Hematopoietic multipotent progenitor cell treated with erythropoietin and hydrocortisone succinate and interleukin-3 and kit ligand, for 4 days (in vitro differentiated cells): ENCODE measurements at places on chromosomes 13 and 19.

- no peak for DNase-seq
Observed at GRCh38 chr13:77143431-77143830, 116.5 kb upstream of the FBXL3 start.

DNA sequence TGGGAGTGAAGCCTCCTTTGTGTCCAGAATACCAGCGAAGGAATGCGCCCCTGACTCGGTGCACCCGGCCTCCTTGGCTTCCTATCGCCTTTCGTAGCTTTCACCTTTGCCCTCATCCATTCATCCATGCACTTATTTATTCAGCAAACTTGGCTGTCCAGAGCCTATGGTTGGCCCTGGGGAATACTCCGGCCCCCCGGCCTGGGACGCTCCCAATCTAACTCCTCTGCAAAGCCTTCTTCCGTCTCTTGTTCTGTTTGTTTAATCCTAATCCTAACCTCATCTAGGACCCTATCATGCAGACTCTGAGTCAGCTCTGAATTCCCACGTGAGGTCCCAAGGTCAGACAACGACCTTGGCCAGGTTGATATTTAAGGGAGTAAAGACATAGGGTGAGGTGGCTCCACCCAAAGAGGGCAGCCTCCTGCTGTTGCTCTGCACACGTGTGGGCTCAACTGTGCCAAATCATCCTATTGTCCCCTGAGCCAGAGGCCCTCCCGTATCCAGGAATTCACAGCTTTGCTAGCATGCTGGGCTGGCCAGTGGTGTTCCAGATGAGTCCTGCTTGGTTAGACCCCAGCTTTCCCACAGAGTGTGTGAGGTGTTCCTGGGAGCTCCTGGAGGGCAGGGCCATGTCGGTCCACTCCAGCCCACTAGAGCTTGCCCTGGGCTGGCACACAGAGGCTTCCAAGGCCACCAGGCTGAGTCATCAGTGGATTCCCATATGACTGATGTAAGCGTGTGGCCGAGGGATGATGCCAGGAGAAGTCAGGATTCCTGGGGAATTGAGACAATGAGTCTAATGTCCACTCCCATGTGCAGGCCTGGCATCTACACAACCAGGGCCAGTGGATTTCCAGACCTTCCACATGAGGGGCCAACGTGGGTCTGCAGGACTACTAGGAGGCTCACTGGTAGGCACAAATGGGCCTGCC is 6.5 kb upstream of the CCNE1 start:
- no peak for DNase-seq

DNA sequence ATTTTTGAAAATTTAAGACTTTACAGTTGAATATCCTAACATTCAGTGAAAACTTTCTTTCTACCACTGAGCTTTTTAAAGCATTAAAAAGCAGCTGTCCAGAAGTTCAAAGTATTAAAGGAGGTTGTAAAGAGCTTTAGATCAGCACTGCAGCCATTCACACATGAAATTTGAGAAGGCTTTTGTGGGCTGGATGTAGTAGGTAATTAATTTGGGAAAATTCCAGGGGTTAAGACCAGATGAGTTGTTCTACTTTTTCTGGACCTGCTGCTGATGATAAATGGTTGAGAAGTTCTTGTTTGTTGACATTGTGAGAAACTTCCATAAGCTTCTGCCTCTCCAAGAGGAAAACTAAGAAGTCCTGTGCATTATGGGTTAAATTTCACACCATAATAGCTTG is 1779.6 kb upstream of the PRR20A start:
- no peak for DNase-seq

- DNase-seq, result no peak
Observed at GRCh38 chr13:31191748-31192147, 8.0 kb upstream of the B3GLCT start.

- no peak for DNase-seq
Observed at GRCh38 chr19:2387367-2388288, 27.6 kb downstream of the TMPRSS9 start.

DNA sequence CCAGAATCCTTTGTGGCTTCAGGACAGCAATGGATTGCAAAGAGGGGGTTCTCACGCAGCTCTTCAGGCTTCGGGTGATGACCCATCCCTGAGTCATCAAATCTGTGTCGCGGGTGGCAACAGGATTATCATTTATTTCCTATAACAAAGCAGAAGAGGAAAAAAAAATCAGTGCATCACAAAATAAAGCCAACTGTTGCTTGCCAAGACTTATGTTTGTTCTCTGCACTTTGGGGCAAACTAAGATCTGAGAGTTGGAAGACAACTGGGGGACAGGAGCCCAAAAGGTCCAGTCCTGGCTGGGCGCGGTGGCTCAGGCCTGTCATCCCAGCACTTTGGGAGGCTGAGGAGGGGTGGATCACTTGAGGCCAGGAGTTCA is 6.4 kb downstream of the GNA15 start:
- DNase-seq, result peak; percentile 70

GRCh38 chr13:112034231-112034630 is 32.7 kb upstream of the SOX1 start:
- DNase-seq, result no peak

- DNase-seq, result no peak
Observed at GRCh38 chr13:74289107-74289506, 154.9 kb upstream of the KLF12 start.

GRCh38 chr13:98648686-98649085 is 71.8 kb upstream of the STK24 start:
- no peak for DNase-seq

DNA sequence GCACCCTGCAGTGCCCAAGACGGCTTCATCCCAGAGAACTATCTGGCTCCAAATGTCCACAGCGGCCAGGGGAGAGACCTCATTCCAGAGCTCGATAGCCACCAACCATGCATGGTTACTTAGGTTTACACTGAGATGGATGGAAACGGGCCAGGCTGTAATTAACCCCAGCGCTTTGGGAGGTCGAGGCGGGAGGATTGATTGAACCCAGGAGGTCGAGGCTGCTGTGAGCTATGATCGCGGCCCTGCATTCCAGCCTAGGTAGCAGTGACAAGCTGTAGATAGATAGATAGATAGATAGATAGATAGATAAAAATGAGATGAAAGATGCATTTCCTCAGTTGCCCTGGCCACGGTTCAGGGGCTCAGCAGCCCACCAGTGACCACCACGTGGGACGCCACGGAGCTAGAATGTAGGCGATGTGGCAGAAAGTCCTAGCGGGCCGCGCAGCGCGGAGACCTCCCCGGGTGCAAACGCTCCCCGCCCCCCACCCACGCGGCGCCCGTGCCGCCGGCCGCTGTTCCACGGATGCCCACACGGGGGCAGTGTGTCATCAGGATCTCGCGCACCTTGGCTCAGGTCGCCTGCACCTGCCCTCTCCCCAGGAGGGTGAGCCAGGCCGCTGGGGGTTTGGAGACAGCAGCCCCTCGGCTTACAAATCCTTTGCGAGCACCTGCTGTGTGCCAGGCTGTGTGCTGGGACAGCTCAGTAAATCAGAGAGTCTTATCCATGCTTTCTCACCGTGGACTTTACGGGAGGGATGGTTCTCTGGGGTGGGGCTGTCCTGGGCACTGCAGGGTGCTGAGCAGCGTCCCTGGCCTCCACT is 13.5 kb upstream of the TLE5 start:
- peak; percentile 62 for DNase-seq

DNA sequence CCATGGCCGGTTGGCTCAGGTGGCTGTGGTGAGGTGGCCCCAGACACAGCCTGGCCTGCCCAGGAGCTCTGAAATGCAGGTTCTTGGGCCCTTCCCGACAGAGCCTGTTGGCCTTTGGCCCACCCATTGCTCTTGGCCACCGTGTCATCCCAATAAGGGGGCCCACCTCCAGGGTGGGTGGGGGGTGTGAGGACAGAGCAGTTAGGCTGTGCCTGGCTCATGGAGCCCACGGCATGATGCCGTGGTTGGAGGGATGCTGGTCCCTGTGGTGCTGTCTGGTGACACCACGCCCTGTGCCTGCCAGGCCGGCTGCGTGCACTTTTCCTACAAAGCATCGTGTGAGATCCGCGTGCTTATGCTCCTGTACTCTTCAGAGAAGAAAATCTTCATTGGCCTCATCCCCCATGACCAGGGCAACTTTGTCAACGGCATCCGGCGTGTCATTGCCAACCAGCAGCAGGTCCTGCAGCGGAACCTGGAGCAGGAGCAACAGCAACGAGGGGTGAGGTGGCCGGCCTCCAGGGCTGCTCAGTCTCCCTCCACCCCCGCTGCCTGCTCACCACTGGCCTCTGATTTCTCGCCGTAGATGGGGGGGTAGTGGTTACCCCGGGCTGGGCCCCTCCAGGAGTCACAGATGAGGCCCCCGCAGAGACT is 7.6 kb downstream of the PNKP start:
- DNase-seq, result no peak

GRCh38 chr13:113654175-113654560 is 3.8 kb downstream of the ATP4B start:
- no peak for DNase-seq

- no peak for DNase-seq
Observed at GRCh38 chr13:64083396-64083795, 2667.7 kb upstream of the PCDH20 start.

DNA sequence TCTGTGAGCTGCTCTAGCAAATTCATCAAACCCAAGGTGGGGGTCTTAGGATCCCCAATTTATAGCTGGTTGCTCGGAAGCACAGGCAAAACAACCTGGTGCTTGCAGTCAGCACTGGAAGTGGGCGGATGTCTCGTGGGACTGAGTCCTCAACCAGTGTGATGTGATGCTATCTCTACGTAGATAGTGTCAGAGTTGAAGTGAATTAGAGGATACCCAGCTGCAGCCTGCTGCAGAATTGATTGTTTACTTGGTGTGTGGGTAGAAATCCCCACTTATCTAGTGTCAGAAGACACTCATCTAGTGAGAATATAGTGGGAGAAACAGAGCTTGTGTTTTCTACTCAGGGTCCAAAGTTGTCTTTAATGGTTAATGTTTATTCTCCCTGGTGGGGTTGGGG is 63.3 kb downstream of the CBY2 start:
- DNase-seq, result no peak

DNA sequence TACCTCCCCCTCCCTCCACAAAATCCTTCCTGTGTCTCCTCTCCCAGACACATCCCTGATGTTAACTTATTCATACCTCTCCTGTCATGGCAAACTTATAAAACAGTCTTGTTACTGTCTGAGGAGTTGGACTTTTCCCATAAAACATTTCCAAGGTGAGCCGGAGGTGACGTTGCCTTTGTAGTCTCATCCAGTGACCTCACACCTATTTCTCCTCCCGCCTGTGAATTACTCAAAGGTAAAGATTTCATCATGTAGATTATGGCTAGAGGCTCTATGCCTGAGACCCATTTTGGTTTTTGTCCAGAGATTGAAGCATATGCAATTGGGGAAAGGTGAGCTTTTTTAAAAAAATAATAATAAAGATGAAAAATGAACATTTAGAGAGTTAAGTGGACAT is 529.0 kb downstream of the MYO16 start:
- DNase-seq, result no peak

DNA sequence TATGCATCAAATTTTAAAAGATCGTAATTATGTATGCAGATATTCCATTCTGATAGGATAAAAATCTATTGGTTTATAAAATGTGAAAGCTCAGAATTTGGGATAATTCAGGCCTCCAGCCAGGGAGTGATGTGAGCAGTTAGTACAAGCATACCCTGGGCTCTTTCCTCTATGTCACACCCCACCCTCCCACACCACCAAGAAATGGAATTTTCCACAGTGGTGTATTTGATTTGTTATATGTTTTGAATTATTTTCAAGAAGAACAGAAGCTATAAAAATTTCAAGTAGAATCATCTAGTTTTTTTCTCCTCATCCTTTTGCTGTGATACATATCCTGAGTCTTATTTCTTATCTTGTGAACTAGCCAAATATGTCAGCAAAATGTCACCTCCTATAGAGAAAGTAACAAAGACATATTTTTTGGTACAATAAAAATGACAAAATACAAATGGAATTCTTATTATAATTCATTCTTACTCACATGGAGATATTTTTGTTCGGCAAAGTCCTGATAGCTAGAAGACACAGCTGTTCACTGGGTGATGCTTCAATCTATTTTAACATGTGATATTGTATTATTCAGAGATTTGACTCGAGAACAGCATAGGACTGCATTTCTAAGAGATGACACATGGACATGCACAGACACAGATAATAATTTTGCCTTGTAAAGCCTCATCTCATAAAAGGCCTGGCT is 61.2 kb upstream of the FRY start:
- DNase-seq, result no peak

GRCh38 chr13:94268661-94269060 is 210.8 kb downstream of the DCT start:
- no peak for DNase-seq

- no peak for DNase-seq
Observed at GRCh38 chr19:829129-829758, 1.6 kb downstream of the AZU1 start.

- DNase-seq, result no peak
Observed at GRCh38 chr13:59658738-59659330, 504.9 kb downstream of the DIAPH3 start.

GRCh38 chr19:38809592-38810252 is 3.0 kb downstream of the LGALS4 start:
- DNase-seq, result no peak

- no peak for DNase-seq
Observed at GRCh38 chr19:52724701-52725514, 9.9 kb downstream of the ZNF611 start.

- peak; percentile 72 for DNase-seq
Observed at GRCh38 chr13:94620286-94620896, 18.7 kb downstream of the GPR180 start.

DNA sequence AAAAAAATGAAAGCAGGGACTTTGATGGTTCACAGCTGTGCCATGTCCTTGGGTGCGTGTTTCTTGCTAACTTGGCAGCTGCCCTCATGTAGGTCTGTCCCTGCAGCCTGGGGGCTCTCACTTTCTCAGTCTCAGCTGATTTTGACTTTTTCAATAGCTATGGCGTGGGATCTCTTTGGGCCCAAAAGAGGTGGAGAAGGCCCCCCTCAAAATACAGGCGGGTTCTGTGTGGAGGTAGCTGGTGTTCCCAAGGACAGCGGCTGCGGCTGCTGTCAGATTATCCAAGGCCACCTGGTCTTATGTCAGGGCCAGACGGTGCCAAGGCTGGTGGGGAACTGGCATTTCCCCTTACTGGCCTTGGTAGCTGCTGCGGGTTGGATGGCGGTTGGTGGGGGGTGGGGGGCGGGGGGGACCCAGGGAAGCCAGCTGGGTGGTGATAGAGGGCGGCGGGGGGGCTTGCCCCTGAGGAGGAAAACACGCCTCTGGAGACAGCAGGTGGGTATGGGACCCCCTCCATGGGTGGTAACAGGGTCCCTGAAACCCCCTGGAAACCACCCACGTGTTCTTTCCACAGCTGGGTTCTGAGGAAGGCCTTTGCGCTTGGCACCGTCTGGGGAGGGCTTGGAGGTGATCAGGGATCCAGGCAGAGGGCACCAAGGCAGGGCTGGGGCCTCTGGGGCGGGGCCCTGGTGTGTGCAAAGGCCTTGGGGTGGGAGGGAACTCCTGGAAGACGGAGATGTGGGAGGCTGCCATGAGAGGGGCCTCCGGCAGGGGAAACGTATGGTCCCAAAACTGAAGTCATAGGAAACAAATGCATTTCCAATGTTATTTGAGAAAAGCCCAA is 4.1 kb downstream of the TIMM13 start:
- peak; percentile 91 for DNase-seq

DNA sequence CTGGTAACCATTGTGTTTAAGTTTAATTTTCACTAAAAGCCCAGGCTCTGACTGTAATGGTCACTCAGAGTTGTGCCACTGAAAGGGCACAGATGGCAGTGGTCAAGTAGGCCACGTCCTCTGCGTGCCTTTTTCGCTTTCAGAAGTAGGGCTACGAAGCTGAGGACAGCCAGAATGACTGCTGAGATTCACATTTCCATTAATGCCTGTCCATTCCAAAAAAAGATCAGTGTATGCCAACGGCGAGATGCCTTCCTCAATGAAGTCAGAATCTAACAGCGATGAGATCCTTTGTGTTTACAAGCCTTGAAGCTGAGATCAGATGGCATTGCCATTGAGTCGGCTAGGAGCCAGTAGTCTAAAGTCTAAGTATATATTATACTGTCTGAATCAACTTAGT is 311.3 kb downstream of the FGF14 start:
- no peak for DNase-seq
